Renal cortical epithelial cell (primary cell): ENCODE measurements at places on chromosomes 5 and 9.

GRCh38 chr5:68182534-68182933, 33.0 kb upstream of the PIK3R1 start:
- no peak for DNase-seq

DNA sequence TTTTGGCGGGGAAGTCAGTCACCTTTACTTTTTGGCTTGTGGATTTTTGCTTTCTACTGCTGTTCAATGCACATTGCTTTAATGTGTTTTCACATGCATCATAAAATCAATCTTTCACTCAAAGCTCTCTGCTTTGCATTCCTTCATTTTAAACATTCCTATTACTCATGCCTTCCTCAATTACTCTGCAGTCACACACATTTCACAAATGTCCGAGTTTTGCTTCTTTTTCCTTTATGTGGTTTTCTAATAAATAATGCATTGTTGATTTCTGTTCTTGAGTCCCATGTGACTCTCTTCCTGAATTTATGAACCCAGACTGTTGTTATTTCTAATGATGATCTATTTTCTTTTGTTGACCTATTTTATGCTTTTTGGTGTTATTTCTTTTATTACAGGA, 82.3 kb upstream of the EPB41L4B start:
- DNase-seq, result peak; percentile 59

- DNase-seq, result no peak
These were observed 277 bp downstream of the EIF4E1B start for GRCh38 chr5:176630681-176631222.

GRCh38 chr9:135887021-135887507, 20.3 kb downstream of the CAMSAP1 start:
- DNase-seq, result no peak

DNA sequence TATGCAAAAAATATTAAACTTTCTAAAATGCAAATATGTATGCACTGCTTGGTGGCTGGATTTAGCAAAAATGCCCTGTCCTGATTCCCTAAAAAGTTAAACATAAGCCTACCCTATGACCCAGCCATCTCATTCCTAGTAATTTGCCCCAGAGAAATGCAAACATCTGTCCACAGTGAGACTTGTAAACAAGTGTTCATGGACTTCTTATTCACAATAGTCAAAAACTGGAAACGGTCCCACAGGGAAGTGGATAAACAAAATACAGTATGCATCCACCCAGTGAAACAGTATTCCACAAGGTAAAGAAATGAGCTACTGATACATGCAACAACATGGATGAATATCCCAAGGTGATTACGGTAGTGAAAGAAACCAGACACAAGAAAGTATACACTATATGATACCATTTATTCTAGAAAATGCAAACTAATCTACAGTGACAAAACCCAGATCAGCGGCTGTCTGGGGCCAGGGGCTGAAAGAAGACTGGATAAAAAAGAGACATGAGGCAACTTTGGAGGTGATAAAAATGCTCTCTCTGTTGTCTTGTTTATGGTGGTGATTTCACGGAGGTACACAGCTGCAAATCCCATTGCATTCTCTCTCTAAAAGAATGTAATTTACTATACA, 277.3 kb downstream of the GLIS3 start:
- peak; percentile 46 for DNase-seq
